Breast epithelium (tissue), 4 donors: ENCODE measurements at places on chromosomes 6 and 20.
A peak's percentile ranks its signal among the peaks of the same experiment; 100 is the strongest.

GRCh38 chr6:87806635-87807034 lies 104.6 kb upstream of the AKIRIN2 start:
- no peaks in the 10 kb centered on the region for H3K27me3 ChIP-seq
- H3K4me1 ChIP-seq: no peaks in the 10 kb centered on the region
- no peak overlapping the region for H3K4me3 ChIP-seq
- H3K27ac ChIP-seq: no peak overlapping the region

- peaks cover 5% of the 10 kb centered on the region for H3K27me3 ChIP-seq
- no peaks in the 10 kb centered on the region for H3K36me3 ChIP-seq
- no peak overlapping the region for H3K27ac ChIP-seq
Measured at GRCh38 chr20:64053841-64054661, 4.6 kb upstream of the SOX18 start.

DNA sequence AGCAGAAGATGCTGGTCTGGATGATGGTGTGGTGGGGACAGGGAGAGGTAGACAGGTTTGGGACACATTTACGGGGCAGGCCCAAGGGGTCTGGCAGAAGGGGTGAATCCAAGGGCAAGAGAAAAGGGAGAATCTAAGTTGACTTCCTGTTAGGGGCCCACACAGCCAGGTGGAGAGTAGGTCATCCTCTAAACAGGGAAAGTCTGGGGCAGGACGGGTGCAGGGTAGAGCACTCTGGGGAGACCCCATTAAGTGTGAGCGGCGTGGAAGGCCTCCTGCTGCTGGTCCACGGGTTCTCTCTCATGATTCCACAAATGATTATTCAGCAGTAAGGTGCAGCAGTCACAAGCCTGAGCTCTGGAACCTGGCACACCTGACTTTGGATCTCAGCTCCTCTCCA lies 2.7 kb downstream of the SRXN1 start:
- peaks cover 10% of the 10 kb centered on the region for H3K36me3 ChIP-seq
- H3K27ac ChIP-seq: no peak overlapping the region
- no peak for DNase-seq
- no peaks in the 10 kb centered on the region for H3K4me1 ChIP-seq
- no peak overlapping the region for H3K4me3 ChIP-seq

- peaks cover 8% of the 10 kb centered on the region for H3K4me1 ChIP-seq
- peak overlapping the region; percentile 71 for H3K27ac ChIP-seq
- no peaks in the 10 kb centered on the region for H3K27me3 ChIP-seq
- DNase-seq: no peak
Measured at GRCh38 chr20:62876501-62876901, 14.9 kb upstream of the TCFL5 start.

DNA sequence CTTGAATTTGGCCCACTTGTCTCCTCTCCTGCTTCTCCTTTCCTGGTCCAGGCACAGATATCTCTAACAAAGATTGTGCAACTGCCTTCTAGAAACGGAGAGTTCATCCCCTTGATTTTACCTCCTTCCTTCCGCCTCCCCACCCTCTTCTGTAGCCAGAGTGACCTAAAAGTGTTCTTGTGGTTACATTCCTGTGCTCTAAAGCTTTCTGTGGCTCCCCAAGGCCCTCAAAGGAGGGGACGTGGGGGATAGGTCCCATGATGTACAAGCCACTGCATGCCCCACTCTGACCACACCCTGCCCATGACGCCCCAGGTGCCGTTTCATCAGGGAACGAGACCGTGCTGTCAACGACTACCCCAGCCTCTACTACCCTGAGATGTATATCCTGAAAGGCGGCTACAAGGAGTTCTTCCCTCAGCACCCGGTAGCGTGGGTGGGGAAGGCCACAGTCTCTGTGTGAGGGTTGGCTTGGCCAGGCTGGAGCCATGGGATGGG lies 8.2 kb downstream of the CDC25B start:
- no peak for DNase-seq
- no peaks in the 10 kb centered on the region for H3K27me3 ChIP-seq
- H3K4me1 ChIP-seq: peaks cover 20% of the 10 kb centered on the region
- no peaks in the 10 kb centered on the region for H3K36me3 ChIP-seq
- H3K27ac ChIP-seq: peak overlapping the region; percentile 91

DNA sequence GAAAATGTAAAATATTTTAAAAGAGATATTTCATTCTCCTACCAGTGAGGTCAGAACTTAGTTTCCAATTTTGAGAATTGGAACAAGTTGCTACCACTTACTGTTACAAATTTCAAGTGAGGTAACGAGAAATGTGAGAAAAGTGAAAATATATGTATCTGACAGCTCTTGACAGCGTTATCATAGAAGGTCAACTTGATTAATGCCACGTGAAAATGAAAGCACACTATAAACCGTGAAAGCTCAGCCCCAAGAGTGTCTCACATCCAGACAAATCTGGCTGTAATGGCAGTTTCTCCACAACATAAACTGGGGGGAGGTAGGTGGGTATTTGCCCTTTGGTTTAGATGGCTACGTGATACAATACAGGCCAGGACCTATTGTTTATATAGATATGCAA lies 13.9 kb downstream of the HDGFL1 start:
- DNase-seq: no peak
- no peak overlapping the region for H3K4me3 ChIP-seq
- H3K36me3 ChIP-seq: no peaks in the 10 kb centered on the region
- H3K27ac ChIP-seq: no peak overlapping the region
- H3K27me3 ChIP-seq: no peaks in the 10 kb centered on the region

- H3K27me3 ChIP-seq: no peaks in the 10 kb centered on the region
- H3K27ac ChIP-seq: no peak overlapping the region
- no peak for DNase-seq
- H3K36me3 ChIP-seq: no peaks in the 10 kb centered on the region
Measured at GRCh38 chr6:71453371-71453706, 164.7 kb downstream of the OGFRL1 start.

DNA sequence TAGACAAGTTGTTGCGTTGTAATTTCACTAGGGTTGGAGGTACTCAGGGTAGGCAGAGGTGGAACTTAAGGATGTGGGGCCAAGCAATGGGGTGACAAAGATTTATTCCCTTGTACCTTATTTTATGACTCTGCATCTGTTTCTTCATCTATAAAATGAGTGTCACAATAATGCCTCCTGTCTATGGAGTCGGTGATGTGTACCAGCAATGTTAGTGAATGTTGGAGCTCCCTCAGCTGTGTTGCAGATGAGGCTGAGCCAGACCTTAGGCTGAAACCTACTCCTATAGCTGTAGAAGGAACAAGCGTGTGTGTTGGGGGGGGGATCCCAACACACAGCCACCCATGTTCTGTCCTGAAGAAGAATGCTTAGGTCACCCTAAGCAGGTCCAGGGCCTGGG lies 4.5 kb downstream of the UBE2C start:
- no peak overlapping the region for H3K4me3 ChIP-seq
- no peaks in the 10 kb centered on the region for H3K4me1 ChIP-seq
- DNase-seq: no peak

- H3K27me3 ChIP-seq: peaks cover 3% of the 10 kb centered on the region
- no peak for DNase-seq
- no peaks in the 10 kb centered on the region for H3K36me3 ChIP-seq
- no peaks in the 10 kb centered on the region for H3K4me1 ChIP-seq
Measured at GRCh38 chr20:32053648-32054047, 1.6 kb downstream of the HCK start.

- no peaks in the 10 kb centered on the region for H3K4me1 ChIP-seq
- no peak for DNase-seq
- H3K4me3 ChIP-seq: no peak overlapping the region
- no peaks in the 10 kb centered on the region for H3K27me3 ChIP-seq
- H3K27ac ChIP-seq: no peak overlapping the region
- no peaks in the 10 kb centered on the region for H3K36me3 ChIP-seq
Measured at GRCh38 chr6:25100288-25100687, 164.5 kb upstream of the RIPOR2 start.
